Endothelial cell of umbilical vein (primary cell): ENCODE measurements at places on chromosomes 2 and 18. TPM values are rescaled to one million over a fixed set of nuclear protein-coding genes. Genes with fewer than 3 reads are reported as not detected.

DNA sequence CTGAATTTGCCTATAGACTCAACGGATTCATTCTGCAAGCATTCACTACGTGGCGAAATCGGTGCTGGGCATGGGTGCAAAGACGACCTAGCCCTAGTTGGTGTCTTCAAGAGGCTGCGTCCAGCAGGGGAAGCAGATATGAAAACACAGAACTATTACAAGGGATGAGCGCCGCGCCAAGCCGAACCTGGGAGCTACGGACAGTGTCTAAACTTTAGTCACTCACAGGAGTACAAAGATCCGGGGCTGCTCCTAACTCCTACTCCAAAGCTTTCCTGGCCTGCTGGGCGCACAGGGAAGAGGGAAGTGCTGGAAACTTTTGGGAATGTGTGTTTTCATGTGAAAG, 732 bp upstream of the ANXA4 start:
- peak; percentile 63 for DNase-seq

DNA sequence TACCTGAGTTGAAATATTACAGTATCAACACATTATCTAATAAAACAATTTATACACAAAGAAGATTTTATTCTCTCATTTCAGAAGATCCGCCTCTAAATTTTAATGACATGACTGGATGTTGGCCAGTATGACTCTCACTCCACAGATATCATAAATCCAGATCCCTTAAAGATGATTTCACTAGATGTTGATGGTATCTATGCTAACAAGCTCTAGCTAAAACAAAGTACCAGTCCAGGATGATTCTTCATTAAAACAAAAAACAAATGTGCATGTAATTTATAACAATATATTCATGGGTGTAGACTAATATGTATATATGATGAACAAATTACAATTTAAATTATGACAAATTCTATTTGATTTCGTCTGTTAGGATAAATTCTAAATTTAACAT, 708.4 kb downstream of the SATB2 start:
- DNase-seq, result no peak

Gene CYS1
- 0.25 TPM in 1 of 2 replicates, not detected in the other for total RNA-seq

DNA sequence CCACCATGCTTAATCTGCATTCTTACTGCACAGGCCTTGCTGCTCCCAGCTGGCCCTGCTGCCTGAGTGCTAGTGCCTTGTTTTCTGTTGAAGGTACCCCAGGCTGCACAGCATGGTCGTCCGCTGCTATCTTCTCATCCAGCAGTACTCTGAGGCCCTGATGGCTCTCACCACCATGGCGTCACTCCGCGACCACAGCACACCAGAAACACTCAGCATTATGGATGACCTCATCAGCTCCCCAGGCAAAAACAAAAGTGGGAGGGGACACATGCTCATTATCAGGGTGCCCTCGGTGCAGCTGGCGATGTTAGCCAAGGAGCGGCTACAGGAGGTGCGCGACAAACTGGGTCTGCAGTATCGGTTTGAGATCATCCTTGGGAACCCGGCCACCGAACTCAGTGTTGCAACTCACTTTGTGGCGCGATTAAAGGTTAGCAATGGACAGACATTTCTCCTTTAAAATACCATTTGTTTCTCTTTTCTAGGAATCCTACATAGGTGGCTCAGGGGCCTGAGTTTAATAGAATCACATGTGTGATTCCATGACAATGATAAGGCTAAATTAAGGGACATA, 110.5 kb downstream of the ESCO1 start:
- DNase-seq, result no peak

GRCh38 chr2:234388591-234388990, 108.3 kb downstream of the ARL4C start:
- no peak for DNase-seq

Gene TMEM163
- total RNA-seq, result 1.0 and 1.3 TPM in 2 replicates

Gene YIPF4
- total RNA-seq, result 40.1 and 45.0 TPM in 2 replicates

Gene CABYR
- 8.9 and 11.4 TPM in 2 replicates for total RNA-seq

- DNase-seq, result no peak
These were observed 210.0 kb upstream of the SIX3 start for GRCh38 chr2:44731505-44731904.

Gene BMP10
- not detected in 2 replicates for total RNA-seq

Gene GALNT13
- 0.18 TPM in 1 of 2 replicates, not detected in the other for total RNA-seq

DNA sequence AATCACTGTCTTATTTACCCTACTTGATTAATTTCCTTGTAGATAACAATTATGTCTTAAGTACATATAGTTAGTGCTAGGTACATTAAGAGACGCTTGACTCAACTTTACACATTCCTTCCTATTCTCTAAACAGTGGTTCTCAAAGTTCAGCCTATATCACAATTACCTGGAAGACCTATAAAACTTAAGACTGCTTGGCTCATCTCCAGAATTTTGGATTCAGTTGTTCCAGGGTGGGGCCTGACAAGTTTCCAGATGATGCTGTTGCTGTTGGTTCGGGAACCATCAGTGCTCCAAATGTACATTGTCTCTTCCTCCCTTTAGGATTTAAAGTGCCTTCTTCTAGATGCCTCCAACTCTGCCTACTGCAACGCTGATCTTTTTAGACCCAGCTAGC, 4.0 kb downstream of the PPP3R1 start:
- DNase-seq, result no peak

- DNase-seq, result no peak
These were observed 4.6 kb downstream of the AGXT start for GRCh38 chr2:240873098-240873788.

Gene SCG2
- total RNA-seq, result not detected in 2 replicates

DNA sequence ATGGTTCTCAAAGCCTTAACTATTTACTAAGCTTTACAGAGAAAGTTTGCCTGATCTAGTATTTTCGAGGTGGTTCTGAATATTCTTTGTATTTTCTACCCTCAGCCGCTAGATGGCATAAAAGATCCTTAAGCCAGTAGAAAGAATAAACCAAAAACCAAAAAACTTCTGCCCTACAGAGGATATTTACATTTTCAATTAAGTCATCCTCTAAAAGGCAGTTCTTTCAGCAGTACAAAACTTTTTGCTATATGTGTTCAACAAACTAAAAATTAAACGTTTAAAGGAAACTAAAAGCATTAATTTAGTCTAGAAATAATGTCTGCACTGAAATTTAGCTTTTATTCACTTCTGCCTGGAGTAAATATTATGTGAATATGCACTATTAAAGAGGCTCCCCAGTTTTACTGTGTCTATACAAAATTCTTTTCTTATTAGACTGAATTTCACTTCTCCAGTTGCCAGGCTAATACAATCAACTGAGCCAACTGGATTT, 297.5 kb downstream of the PIEZO2 start:
- DNase-seq, result peak; percentile 70

DNA sequence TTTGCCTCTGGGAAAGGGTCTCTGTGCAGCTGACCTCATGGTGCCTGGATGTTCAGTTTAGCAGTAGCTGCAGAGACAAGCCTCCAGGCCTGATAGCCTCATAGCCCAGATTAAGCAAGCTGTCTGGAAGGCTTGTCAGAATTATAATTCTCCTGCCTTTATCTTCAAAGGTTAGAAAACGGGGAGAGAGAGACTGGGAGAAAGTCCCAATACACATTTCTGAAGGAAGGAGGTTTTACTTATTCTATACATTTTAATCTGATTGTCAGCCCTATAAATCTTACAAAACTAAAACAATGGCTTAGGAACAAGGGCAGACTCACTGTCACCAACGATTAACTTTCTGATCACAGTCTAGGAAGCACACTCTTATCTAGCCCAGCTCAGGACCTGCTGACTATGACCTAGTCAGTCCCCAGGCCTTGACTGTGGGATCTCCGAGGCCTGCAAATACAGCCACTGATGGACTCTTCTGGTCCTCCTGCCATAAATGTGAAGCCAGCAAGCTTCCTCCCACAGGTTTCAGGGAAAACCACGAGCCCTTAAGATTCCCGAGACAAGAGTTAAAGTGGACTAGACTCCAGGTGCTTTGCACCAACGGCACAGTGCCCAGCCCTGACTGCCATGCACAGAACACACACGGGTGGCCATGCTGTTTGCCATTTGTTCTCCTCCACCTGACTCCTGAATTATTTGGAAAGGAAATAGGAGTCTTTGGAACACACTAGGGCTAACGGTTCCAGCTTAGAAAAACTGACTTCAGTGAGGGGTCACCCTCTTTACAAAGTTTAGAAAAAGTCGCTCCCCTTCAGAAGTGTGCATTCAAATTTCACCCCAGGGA, 111.4 kb upstream of the SMAD7 start:
- DNase-seq, result peak; percentile 12

Gene SEC11C
- total RNA-seq, result 29.8 and 36.8 TPM in 2 replicates

GRCh38 chr2:115396579-115396978, 954.1 kb downstream of the DPP10 start:
- DNase-seq, result no peak
